ENCODE measurements at places on chromosomes 11 and 22.

DNA sequence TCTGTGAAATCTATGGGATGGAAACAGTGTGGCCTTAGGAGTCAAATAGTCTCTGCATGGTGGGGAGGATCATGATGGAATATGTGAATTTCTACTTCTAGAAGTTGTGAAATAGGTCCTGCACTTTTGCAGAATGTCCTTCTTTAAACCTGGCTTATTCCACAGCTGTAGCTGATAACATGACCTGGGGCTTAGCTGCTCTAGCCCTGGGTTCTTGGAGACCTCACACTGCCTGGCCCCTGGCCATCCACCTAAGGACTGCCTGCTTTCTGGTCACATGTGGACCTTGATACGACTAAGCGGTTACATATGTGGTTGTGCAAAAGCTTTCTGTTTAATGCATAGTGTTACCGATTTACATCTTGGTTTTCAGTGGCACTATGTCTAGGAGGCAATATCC is 88.2 kb downstream of the SWAP70 start:
- DNase-seq: no peak

DNA sequence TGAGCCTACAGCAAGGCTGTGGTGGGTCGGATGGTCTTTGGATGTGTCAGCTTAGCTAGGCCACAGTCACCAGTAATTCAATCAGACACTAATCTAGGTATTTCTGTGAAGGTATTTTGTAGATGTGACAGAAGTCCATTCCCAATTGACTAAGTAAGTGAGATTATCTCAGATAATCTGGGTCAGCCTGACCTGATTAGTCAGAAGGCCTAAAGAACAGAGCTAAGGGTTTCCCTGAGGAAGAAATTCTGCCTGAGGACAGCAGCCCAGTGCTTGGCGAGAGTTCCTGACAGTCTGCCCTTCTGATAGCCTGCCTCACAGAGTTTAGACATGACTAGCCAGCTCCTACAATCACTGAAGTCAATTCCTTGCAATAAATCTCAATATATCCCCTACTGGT is 28.7 kb downstream of the GUCD1 start:
- DNase-seq: no peak

GRCh38 chr11:67371189-67371910 is 2.0 kb downstream of the CLCF1 start:
- peak; percentile 37 for DNase-seq

DNA sequence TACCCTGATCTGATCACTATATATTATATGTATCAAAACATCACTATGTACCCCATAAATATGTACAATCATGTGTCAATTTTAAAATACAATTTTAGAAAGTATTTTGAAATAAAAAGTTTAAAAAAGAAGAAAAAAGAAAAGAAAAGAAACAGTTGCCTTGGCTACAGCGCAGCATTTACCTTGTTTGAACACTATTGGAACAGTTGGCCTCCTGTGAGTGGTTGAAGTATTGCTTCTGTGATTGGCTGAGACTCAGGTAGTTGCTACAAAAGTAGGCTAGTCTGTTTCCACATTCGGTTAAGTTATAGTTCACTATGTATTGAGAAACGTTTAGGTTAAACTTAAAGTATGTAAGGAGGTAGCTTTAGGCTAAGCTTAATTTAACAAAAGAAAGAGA is 7.9 kb upstream of the DTX4 start:
- no peak for DNase-seq

DNA sequence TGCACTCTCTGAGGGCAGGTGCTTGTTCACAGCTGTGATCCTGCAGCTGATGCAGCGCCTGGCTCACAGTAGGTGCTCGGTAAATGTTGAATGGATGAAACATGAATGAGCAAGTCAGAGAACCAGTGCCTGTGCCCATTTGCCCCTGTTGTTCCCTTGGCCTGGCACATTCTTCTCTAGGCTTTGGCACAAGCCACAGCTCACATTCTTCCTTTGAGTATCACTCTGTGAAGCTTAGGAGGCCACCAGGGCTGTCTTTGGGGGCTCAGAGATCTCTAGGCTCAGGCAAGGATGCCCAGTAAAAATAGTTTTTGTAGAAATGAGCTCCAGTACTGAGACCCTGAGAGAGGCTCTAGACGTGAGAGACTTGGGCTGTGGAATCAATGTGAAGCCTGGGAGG is 144.6 kb upstream of the NAV2 start:
- DNase-seq: no peak
